ENCODE measurements at places on chromosomes 16 and 17.

DNA sequence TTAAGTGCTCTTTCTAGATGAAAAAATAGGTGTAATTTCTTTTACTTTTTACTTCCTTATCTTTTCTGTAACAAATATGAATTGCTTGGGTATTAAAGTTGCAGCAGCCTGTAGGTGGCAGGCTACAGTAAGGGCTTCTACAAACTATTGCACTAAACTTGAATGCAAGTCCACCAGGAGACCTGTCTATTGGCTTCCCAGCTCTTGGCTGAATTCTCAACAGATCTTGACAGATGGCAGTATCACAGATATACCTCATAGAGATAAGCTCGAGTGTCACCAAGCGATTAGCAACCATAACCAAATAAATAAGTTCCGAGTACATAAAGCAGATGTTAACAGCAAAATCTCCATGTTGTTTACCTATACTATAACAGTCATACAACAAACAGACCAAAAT is 5.9 kb downstream of the BBS2 start:
- DNase-seq: no peak

GRCh38 chr17:53631486-53631885 is 191.2 kb upstream of the KIF2B start:
- DNase-seq: no peak

DNA sequence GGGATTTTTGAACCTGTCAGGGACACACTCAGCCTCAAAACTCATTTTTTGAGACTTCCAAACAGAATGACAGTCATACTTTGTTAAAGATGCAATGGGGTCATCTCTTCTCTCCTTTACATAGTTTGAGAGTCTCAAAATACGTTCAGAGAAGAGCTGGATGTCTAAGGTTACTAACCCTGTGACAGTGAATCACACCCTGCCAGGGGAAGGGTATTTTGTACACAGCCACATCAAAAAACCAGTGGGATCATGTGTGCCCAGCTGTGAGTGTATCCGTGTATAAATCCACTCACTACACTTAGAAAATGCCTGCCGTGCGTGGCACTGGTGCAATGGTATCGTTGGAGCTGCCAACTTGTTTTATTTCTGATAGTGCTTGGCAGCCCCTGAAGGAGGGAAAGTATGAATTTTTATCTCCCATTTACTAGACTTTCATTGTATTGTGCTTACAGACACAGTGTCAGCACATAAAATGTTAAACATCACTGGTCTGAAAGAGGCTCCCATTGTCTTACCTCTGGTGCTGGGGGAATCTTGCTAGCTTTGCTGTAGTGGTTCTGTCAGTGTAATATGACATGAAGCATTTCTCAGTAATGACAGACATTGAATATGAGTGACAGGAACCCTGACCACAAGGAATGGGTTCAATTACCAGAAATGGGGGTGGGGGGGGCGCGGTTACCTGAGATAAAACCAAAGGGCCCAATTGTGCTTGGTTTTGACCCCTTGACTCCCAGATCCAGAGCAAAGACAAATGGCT is 256.3 kb downstream of the FTO start:
- DNase-seq: no peak

GRCh38 chr16:11100239-11100750 is 155.7 kb downstream of the SOCS1 start:
- DNase-seq: no peak

- DNase-seq: no peak
Observed at GRCh38 chr17:74547736-74548135, 1.8 kb upstream of the CD300C start.

- DNase-seq: no peak
Observed at GRCh38 chr17:49487183-49487582, 7.9 kb upstream of the NGFR start.

DNA sequence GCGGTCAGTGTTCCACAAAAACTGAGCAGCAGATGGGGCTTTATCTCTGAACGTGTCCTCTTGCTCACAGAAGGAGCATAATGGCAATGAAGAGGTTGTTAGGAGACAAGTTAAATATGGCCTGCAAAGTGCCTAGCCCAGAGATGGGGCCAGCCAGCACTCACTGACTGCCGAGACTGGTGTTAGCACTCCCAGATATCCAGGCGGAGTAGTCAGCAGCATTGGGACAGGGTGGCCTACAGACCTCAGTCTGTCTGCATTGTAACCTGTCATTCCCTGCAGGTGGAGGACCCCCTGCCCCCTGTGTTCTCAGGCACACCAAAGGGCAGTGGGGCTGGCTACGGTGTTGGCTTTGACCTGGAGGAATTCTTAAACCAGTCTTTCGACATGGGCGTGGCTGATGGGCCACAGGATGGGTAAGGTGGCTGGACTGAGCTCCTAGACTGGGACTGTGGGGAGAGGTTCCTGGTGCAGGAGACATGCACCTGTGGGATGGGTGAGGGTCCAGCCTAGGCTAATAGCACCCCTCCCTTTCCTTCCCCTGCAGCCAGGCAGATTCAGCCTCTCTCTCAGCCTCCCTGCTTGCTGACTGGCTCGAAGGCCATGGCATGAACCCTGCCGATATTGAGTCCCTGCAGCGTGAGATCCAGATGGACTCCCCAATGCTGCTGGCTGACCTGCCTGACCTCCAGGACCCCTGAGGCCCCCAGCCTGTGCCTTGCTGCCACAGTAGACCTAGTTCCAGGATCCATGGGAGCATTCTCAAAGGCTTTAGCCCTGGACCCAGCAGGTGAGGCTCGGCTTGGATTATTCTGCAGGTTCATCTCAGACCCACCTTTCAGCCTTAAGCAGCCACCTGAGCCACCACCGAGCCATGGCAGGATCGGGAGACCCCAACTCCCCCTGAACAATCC is 4.2 kb downstream of the MFAP4 start:
- no peak for DNase-seq

GRCh38 chr17:74645010-74645409 is 21.5 kb upstream of the CD300E start:
- no peak for DNase-seq

GRCh38 chr17:42798011-42798382 is 507 bp downstream of the COA3 start:
- DNase-seq: no peak

GRCh38 chr17:74703311-74703710 is 9.4 kb downstream of the CD300LF start:
- no peak for DNase-seq

- DNase-seq: no peak
Observed at GRCh38 chr17:22507823-22508222, 815.5 kb downstream of the KCNJ18 start.

GRCh38 chr16:7167626-7168025 is 165.0 kb upstream of the RBFOX1 start:
- no peak for DNase-seq

GRCh38 chr16:24801761-24802302 is 43.9 kb upstream of the SLC5A11 start:
- no peak for DNase-seq

GRCh38 chr16:47815655-47816054 is 340.1 kb downstream of the ABCC12 start:
- no peak for DNase-seq

GRCh38 chr16:22888791-22889190 is 74.8 kb downstream of the HS3ST2 start:
- DNase-seq: no peak

- DNase-seq: no peak
Observed at GRCh38 chr16:46691726-46692125, 2.3 kb downstream of the ORC6 start.

DNA sequence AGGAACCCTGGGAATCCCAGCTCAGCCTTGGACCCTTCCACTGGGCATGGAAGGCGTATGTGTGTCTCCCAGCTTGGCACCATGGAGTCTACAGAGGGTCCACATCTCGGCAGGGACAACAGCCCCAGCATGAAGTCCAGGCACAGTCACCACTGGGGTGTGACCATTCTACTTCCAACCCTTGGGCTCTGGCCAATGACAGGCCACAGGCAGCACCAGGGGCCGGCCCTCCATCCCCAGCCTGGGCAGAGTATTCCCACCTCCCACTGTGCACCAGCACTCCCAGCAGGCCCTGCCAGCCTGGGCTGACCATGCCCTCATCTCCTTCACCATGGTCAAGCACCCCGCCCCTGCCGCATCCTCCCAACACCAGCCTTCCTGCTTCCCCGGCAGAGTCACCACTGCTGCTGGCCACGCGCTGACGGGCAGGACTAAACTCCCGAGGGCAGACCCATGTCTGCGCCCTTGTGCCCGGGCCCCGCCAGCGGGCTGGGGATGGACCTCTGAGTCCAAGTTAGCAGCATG is 9.5 kb upstream of the PPP1R27 start:
- no peak for DNase-seq

DNA sequence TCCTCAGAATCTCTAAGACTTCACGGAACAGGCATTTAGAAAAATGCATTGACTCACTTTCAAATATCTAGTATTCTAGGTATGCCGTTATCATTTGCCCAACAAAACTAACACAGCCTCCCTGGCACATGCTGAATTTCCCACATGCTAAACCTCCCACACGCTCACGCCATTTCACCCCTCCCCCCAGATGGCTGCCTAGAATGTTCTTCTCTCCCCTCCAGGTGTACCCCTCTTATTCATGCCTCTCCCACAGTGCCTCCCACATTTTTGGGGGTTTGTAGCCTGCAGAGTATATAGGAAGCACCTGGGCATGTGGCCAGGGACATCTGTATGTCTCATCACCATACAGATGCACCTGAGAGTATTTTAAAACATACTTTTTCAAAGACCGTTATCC is 38.2 kb upstream of the ICAM2 start:
- DNase-seq: no peak

DNA sequence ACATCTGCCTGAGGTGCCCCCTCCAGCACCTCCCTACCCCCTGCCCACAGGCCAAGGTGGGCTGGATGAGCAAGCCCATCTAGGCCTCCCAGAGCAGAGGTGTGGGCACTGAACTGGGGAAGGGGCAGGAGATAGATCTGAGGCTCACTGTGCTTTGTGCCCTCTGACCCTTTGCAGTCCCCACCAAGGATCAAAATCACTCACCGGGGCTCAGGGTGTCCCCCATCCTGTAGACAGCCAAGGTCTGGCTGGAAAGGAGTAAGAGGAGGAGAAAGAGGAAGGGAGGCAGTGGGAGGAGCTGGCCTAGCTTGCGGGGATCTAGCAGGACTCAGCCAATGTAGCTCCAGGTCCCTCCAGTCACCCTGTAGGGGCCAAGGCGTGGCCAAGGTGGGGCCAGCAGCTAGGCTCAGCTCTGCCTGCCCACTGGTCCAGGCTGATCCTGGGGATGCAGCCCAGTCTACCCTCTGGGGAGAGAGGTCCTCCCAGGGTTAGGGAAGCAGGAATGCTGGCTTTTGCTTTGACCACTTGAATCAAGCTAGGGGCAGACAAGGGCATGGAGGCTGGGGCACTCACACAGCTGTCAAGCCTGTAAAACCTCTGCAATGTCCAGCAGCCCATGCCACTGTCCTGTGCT is 1.8 kb downstream of the SLC12A4 start:
- DNase-seq: no peak

- DNase-seq: no peak
Observed at GRCh38 chr16:78142788-78143187, 43.3 kb downstream of the WWOX start.

GRCh38 chr17:16934133-16934795 is 37.7 kb downstream of the TNFRSF13B start:
- DNase-seq: no peak

- DNase-seq: no peak
Observed at GRCh38 chr17:49571764-49572163, 3.9 kb upstream of the NXPH3 start.

- DNase-seq: peak; percentile 29
Observed at GRCh38 chr17:42617956-42618431, 8.5 kb downstream of the TUBG1 start.

DNA sequence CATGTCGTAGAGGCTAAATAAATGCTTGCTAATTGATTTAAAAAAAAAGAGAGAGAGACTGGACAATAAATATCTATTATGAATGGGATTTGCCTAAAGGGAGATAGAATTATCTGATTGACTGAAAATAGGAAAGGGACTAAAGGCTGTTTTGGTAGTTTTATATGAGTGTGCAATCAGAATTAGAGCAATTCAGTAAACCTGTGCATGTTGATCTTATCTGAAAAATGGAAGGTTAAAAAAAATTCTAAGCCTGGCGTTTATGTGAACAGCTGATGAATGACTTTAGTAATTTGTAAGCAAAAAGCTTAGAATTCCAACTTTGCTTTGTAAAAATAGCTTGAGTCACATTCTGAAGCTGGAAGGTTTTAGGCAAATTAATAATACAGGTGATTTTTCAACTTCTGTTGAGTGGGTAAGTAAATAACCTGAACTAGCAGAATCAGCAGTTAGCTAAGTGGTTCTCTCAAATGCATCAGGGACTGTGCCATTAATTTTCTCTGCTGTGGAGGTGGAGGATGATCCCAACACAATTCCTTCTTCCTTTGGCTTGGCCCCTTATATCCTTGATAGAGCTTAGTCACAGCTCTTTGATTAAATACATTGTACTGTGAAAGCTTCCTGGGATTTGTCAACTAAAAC is 254.4 kb downstream of the PHKB start:
- DNase-seq: no peak
